ENCODE measurements at places on chromosomes 11 and 22. TPM values are rescaled to one million over a fixed set of nuclear protein-coding genes. Genes with fewer than 3 reads are reported as not detected.

DCDC1 gene
- under 0.01 TPM for total RNA-seq

BRSK2 gene
- total RNA-seq: 0.36 TPM

PRRG4 gene
- 0.43 TPM for total RNA-seq

TRIM68 gene
- total RNA-seq: 11.6 TPM

FXYD2 gene
- total RNA-seq: 0.50 TPM

OR5F1 gene
- not detected for total RNA-seq

GRM5 gene
- total RNA-seq: 0.13 TPM
